Neuronal stem cell (in vitro differentiated cells): ENCODE measurements at places on chromosomes 3 and 15.

DNA sequence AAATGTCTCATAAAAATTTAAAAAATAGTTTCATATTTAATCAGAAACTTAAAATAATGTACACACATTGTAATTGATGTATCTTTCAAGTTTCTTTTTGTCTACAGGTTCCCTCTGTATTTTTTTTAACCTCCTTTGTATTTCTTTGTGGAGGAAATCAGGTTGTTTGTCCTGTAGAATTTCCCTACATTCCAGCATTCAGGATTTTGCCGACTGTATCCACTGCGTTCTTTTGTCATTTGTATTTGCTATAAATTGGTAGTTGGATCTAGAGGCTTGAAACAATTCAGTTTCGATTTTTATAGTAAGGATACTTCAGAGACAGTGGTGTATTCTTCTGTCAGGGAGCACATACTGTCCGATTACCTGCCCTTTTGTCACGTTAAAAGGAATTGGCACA, 367.2 kb downstream of the SOX2 start:
- H3K36me3 ChIP-seq, result no peaks in the 10 kb centered on the region
- no peak overlapping the region for H3K27ac ChIP-seq
- DNase-seq, result no peak
- peaks cover 5% of the 10 kb centered on the region for H3K4me1 ChIP-seq
- no peaks in the 10 kb centered on the region for H3K27me3 ChIP-seq

DNA sequence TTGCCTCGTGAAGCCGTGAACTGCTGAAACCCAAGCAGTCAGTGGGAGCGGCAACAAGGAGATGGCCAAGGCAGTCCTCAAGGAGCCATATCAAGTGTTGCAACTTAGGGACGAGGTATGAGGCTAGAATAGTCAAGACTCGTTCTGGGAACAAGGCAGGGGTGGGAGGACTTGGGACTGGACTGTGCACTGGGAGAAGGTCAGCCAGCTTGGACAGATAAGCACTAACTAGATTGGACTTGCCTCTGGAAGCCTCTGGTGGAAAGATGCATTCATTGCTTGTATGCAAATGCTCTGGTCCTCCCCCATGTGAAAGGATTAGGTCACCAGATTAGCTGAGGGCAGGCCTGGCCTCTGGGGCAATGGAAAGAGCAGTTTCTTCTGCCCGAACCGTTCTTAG, 123.3 kb upstream of the CTNNB1 start:
- no peak overlapping the region for H3K27ac ChIP-seq
- H3K27me3 ChIP-seq, result no peaks in the 10 kb centered on the region
- no peaks in the 10 kb centered on the region for H3K4me1 ChIP-seq
- no peak overlapping the region for H3K4me3 ChIP-seq

- no peak overlapping the region for H3K27ac ChIP-seq
- peaks cover 2% of the 10 kb centered on the region for H3K4me1 ChIP-seq
- DNase-seq, result no peak
- no peak overlapping the region for H3K4me3 ChIP-seq
- no peaks in the 10 kb centered on the region for H3K36me3 ChIP-seq
Measured at GRCh38 chr3:74501007-74501406, 113.5 kb downstream of the CNTN3 start.

GRCh38 chr15:90165659-90166489, 35.3 kb upstream of the SEMA4B start:
- H3K27me3 ChIP-seq, result no peaks in the 10 kb centered on the region
- H3K4me3 ChIP-seq, result no peak overlapping the region
- no peaks in the 10 kb centered on the region for H3K36me3 ChIP-seq

- H3K36me3 ChIP-seq, result no peaks in the 10 kb centered on the region
- H3K27ac ChIP-seq, result no peak overlapping the region
- H3K4me3 ChIP-seq, result no peak overlapping the region
- no peak for DNase-seq
- H3K4me1 ChIP-seq, result peaks cover 7% of the 10 kb centered on the region
- no peaks in the 10 kb centered on the region for H3K27me3 ChIP-seq
Measured at GRCh38 chr3:138867996-138868395, 33.3 kb upstream of the PIK3CB start.

DNA sequence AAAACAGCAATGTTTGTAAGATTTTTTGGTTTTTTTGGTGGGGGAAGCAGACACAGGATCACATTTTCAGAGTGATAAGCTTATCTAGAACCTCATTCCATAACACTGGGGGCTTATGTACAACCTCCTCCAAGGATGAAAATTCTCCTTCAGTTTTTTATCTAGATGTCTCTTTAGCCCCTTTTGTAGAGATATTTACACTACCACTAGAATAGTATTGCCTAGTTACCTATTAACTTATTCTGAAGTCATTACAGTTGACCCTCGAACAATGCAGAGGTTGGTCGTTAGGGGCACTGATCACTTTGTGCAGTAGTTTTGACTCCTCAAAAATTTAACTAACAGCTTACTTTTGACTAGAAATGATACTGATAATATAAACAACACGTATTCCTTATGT, 32.8 kb downstream of the IFT57 start:
- no peak for DNase-seq
- H3K4me1 ChIP-seq, result no peaks in the 10 kb centered on the region
- peaks cover 6% of the 10 kb centered on the region for H3K36me3 ChIP-seq
- H3K4me3 ChIP-seq, result no peak overlapping the region
- H3K27me3 ChIP-seq, result no peaks in the 10 kb centered on the region

GRCh38 chr15:68204776-68205557, at the start of gene CALML4:
TSS of gene CALML4 (minus strand) at chr15:68205332. CDS start at chr15:68205247, 85 bp downstream.
- H3K4me3 ChIP-seq, result no peak within 1 kb of the TSS
- peaks cover 34% of the 10 kb centered on the region for H3K4me1 ChIP-seq
- H3K27ac ChIP-seq, result no peak within 1 kb of the TSS
- DNase-seq, result no peak
- H3K36me3 ChIP-seq, result peaks cover 6% of the 10 kb centered on the region

DNA sequence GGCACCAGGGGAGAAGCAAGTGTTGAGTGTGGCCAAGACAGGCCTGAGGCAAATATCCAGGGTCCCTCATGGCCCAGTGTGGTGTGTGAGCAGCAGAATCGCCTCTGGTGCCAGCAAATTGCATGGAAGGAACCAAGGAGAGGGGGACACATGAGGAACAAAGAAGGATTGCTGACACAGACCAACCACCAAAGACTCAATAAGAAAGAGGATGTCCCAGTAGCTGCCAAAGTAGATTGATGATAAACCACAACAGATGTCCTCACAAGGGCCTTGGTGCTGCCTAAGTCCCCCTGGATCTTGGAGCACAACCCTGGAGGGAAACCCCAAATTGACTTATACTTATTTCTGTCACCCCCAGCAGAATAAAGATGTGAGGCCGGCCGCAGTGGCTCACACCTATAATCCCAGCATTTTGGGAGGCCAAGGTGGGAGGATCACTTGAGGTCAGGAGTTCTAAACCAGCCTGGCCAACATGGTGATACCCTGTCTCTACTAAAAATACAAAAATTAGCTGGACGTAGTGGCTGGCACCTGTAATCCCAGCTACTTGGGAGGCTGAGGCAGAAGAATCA, 10.6 kb downstream of the SRGAP3 start:
- no peak for DNase-seq
- H3K36me3 ChIP-seq, result peaks cover 2% of the 10 kb centered on the region
- no peaks in the 10 kb centered on the region for H3K4me1 ChIP-seq
- no peak overlapping the region for H3K27ac ChIP-seq

DNA sequence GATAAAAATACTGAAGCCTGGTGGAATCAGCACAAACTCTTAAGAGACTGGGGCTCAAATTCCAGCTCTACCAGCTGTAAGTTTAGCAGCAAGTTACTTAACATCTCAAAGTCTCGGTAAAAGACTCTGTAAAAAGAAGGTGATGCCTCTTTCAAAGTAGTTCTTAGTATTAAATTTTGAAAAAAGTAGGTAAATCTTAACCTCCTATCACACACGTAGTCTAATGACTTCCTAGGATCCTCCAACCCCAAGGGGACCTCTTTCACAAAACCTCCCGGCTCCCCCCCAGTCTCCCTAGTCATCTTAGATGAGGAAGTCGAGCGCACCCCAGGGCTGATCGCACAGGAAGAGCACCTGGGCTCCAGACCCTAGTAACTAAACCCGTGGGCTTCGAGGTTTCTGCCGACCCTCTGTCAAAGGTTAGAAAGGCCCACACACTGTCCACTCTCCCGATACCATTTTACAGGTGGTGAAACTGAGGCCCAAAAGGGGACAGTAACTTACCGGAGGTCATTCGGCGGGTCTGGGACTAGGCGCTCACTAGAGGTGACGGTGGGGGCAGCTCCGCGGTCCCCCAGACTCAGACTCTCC, 427 bp downstream of the MBD4 start:
- peaks cover 8% of the 10 kb centered on the region for H3K36me3 ChIP-seq
- H3K27ac ChIP-seq, result peak overlapping the region; percentile 93
- peaks cover 22% of the 10 kb centered on the region for H3K4me1 ChIP-seq
- peak overlapping the region; percentile 85 for H3K4me3 ChIP-seq

GRCh38 chr3:194661946-194662345, 10.0 kb downstream of the LSG1 start:
- no peaks in the 10 kb centered on the region for H3K4me1 ChIP-seq
- DNase-seq, result no peak
- H3K36me3 ChIP-seq, result peaks cover 19% of the 10 kb centered on the region
- no peak overlapping the region for H3K4me3 ChIP-seq

DNA sequence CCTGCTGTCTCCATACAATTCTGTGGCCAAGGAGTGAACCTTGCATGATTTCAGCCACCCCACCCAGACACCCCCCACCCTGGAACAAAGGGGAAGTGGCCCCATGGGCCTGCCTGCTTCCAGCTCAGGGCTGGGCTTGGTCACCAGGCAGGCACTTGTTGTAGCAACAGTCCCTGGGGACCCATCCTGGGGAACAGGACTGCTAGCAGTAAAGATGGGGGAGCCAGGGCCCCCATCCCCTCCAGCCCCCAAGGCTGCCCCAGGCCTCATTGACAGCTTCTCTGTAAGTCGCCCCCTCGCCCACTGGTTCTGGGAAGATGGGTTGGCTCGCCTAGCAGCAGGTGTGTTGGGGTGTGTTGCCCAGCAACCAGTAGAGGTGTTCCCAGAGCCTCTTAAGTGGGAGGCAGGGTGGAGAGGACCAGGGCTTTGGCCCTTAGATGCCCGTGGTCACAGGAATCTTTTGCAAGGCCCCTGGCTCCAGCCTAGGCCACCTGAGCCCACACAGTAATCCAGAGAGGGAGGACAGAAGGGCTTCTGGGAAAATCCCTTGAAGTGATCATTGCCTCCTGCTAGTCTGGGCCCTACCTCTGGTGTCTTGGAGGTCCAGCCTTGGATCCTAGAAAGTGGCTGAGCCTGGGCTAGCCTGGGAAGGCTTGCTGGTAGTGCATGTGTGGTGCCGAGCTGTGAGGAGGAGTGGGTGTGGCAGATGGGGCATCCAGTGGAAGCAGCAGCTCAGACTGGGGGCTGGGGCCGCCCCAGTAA, 48.9 kb downstream of the CYP11A1 start:
- H3K27me3 ChIP-seq, result no peaks in the 10 kb centered on the region

DNA sequence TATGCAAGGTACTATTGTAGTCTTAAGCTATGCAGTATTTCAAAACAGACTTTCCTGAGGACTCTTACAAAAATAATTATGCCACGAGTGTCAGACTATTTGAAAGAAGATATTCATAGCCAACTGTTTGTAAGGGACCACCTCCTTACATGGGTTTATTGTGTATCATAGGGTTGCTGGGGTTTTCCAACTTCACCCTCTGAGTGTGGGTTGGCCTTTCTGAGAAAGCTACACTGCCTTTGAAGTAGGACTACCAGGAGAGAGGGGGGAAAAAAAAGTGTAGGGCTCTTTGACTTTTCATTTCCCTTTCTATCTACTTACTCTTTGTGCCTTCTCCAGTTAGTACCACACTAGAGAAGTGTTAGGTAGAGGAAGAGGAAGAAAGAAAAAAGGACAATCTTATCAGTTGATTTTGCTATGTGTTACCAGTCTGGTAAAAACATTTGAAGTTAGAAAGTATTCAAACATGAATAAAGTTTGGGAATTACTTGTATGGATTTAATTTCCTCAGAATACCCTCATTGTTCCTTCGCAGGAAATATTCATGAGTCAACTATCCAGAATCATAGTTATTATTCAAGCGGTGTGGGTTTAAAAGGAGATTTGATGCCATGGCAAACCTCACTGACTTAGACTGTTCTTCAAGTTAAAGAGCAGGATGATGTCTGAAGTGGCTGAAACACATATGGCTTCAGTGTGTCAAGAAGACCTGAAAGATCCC, 329.3 kb upstream of the THBS1 start:
- no peaks in the 10 kb centered on the region for H3K36me3 ChIP-seq
- no peak for DNase-seq
- H3K27me3 ChIP-seq, result no peaks in the 10 kb centered on the region

- no peak for DNase-seq
- H3K4me3 ChIP-seq, result no peak overlapping the region
- H3K36me3 ChIP-seq, result no peaks in the 10 kb centered on the region
- H3K27me3 ChIP-seq, result no peaks in the 10 kb centered on the region
- no peaks in the 10 kb centered on the region for H3K4me1 ChIP-seq
Measured at GRCh38 chr15:41648770-41649169, 11.4 kb upstream of the MGA start.

- no peak overlapping the region for H3K4me3 ChIP-seq
- no peaks in the 10 kb centered on the region for H3K36me3 ChIP-seq
- H3K27me3 ChIP-seq, result no peaks in the 10 kb centered on the region
- DNase-seq, result no peak
Measured at GRCh38 chr3:79253271-79253670, 514.5 kb downstream of the ROBO1 start.

DNA sequence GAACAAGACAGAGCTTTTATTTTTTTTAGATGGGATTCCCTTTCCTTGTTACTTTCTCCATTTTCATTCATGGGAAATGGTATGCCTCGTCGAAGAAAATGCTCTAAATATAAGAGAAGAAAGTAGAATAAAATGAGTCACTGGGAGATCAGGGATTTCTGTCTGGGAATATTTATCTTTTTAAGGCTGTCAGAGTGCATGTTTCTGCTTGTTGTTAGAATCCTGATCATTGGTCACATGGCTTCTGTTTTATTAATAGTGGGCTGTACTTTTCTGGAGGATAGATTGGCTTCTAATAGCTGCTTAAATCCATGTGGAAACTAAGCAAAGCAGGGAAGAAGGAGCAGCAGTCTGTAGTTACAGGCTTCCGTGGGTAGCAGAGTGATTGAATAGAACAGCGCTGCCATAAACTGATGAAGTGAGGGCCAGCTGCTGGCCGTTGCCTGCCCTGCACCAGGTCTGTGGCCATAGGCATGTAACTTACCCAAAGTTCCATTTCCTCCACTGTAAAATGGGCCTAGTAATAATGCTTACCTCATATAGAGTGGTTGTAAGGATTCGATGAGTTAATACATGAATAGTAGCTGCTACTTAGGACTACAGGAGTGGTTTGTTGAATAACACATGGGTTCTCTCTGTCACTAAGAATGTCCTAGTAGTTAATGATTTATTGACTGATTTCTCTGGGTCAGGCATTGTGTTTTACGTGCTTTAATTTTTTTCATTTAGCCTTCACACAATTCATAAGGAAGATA, 289.9 kb downstream of the SATB1 start:
- no peak overlapping the region for H3K4me3 ChIP-seq
- H3K4me1 ChIP-seq, result peaks cover 4% of the 10 kb centered on the region
- no peak for DNase-seq
- H3K36me3 ChIP-seq, result no peaks in the 10 kb centered on the region

GRCh38 chr3:182121401-182121800, 409.7 kb downstream of the SOX2 start:
- no peak overlapping the region for H3K27ac ChIP-seq
- no peaks in the 10 kb centered on the region for H3K36me3 ChIP-seq
- DNase-seq, result no peak
